Activated T-helper 1 cell treated with anti-CD3 and anti-CD28 coated beads, Interleukin-12 subunit alpha, Interleukin-12 subunit beta, Interleukin-2, Interleukin-4 antibody, amounts not matched to agents 30 ng/mL and 10 ng/mL and 1 ng/mL, durations not matched to agents 14 hours and 24 hours and 36 hours (primary cell): ENCODE measurements at places on chromosomes 11 and 22. TPM values are rescaled to one million over a fixed set of nuclear protein-coding genes. Genes with fewer than 3 reads are reported as not detected.

DNA sequence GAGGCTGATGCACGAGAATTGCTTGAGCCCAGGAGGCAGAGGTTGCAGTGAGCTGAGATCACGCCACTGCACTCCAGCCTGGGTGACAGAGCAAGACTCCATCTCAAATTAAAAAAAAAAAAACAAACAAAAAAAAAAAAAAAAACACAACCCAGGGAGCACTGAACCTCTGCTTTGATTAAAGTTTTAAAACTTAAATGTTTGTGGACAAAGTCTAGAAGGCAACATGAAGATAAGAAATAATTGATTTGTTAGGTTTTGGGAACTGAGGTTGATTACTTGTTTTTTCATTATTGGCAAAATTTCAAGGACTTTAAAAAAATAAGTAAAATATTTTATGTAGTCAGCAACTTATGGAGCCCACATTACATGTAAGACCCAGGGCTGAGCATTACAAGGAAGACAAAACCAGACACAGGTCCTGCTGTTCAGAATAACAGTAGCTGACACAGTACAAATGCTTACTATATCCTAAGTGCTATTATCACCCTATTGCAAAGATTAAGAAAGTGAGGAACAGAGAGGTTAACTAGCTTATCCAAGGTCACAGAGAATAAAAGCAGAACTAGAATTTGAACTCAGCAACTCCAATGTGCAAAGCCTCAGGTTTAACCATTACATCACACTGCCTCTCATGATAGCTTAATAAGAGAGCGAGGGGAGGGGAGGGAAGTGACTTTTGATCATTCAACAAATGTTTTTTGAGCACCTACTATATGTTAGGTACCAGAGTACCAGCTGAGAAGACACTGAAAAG lies 2.3 kb upstream of the CRY2 start:
- no peak overlapping the region for H3K4me3 ChIP-seq
- peaks cover 2% of the 10 kb centered on the region for H3K36me3 ChIP-seq
- no peak for DNase-seq
- peaks cover 35% of the 10 kb centered on the region for H3K4me1 ChIP-seq
- peaks cover 12% of the 10 kb centered on the region for H3K27me3 ChIP-seq
- no peak overlapping the region for H3K27ac ChIP-seq

DNA sequence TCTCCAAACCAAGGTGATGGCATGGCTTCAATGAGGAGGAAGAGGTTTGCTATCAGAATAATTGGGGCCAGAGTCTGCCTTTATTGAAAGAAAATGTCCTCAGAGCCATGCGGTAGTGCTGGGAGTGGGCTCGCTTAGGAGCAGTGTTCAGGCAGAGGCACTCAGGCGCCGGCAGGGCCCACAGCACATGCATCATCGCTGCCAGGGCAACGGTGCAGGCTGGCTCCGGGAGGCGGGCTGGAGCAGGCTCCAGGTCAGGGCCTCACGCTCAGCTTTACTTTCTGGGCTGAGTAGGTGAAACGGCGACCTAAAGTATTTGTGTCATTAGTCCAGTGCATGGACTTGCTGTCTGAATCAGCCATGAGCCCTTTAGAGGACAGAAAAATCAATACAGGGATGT lies 169.9 kb upstream of the CCDC90B start:
- no peak overlapping the region for H3K27ac ChIP-seq
- no peaks in the 10 kb centered on the region for H3K4me1 ChIP-seq
- no peaks in the 10 kb centered on the region for H3K36me3 ChIP-seq
- H3K4me3 ChIP-seq, result no peak overlapping the region
- DNase-seq, result no peak

DNA sequence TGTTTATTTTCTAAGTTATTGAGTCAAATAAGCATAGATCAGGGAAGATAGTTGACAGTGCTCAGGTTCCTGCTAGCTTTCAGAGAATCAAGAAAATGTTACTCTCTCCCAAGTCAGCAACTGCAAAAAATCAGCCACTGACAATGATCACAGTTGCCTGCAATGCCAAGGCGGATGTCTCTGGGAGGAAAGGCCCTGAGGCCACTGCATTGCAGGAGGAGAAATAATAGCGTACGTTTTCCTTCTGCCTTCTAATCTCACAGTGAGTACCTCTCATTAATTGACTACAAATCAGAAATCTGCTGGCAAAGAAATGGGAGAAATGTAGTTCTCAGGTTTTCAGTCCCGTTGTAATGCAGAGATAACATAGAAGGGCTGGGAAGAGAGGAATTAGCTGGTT lies 54.0 kb upstream of the SPON1 start:
- no peak overlapping the region for H3K4me3 ChIP-seq
- peaks cover 8% of the 10 kb centered on the region for H3K27me3 ChIP-seq
- DNase-seq, result no peak
- H3K36me3 ChIP-seq, result peaks cover 1% of the 10 kb centered on the region
- H3K4me1 ChIP-seq, result no peaks in the 10 kb centered on the region

DNA sequence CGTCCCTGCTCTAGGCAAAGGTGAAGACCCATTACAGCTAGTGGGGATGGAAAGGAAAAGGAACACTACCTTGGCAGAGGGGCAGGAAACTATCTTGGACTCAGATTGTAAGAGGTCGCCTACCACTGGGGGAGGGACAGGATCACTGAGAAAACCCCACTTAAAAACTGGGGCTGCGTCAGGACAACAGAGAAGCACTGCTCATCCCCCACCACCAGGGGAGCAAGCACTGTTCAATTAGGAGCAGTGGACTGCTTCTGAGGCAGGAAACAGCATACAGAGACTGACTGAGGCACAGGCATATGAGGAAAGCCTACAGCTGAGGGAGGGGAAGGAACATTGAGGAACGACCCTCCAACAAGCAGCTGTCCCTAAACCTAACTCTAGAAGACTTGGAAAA lies 20.8 kb upstream of the DLAT start:
- no peaks in the 10 kb centered on the region for H3K4me1 ChIP-seq
- peaks cover 3% of the 10 kb centered on the region for H3K36me3 ChIP-seq
- H3K4me3 ChIP-seq, result no peak overlapping the region
- peaks cover 3% of the 10 kb centered on the region for H3K27me3 ChIP-seq
- DNase-seq, result no peak

DNA sequence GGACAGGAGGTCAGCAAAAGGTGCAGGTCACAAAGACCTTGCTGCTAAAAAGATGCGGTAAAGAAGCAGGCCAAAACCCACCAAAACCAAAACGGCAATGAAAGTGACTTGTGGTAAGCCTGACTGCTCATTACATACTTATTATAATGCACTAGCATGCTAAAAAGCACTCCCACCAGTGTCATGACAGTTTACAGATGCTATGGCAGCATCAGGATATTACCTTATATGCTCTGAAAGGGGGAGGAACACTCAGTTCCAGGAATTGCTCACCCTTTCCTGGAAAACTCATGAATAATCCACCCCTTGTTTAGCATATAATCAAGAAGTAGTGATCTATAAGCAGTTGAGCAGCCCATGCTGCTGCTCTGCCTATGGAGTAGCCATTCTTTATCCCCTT lies 45.2 kb upstream of the SLC5A12 start:
- no peaks in the 10 kb centered on the region for H3K4me1 ChIP-seq
- no peak overlapping the region for H3K27ac ChIP-seq
- no peaks in the 10 kb centered on the region for H3K36me3 ChIP-seq
- no peak for DNase-seq

The OR8D1 gene
- not detected in 2 replicates for total RNA-seq

GRCh38 chr11:128336203-128336602 lies 251.2 kb downstream of the ETS1 start:
- H3K27me3 ChIP-seq, result no peaks in the 10 kb centered on the region
- no peak overlapping the region for H3K27ac ChIP-seq
- peaks cover 74% of the 10 kb centered on the region for H3K4me1 ChIP-seq
- DNase-seq, result no peak
- H3K36me3 ChIP-seq, result peaks cover 3% of the 10 kb centered on the region

DNA sequence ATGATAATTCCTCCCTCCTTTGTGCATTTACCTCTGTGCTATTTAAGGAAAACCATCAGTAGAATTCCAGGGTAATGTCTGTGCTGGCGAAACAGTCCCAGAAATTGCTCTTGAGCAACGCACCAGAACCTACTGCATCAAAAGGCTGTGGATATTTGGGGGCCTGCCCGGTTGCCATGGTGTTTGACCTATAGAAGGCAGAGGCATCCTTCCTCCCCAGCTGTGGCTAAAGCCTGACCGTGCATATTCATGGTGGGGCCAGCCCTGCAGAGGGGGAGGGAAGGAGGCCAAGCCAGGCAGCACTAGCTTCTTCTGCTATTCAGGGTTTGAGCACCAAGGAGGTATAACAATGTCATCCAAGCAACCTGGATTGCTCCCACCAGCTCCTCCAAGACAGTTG lies 215.0 kb upstream of the E2F8 start:
- peaks cover 3% of the 10 kb centered on the region for H3K27me3 ChIP-seq
- no peak overlapping the region for H3K4me3 ChIP-seq
- H3K4me1 ChIP-seq, result no peaks in the 10 kb centered on the region
- no peaks in the 10 kb centered on the region for H3K36me3 ChIP-seq
- DNase-seq, result no peak

The RCOR2 gene
- total RNA-seq, result 0.21 and 0.34 TPM in 2 replicates

- no peak overlapping the region for H3K4me3 ChIP-seq
- H3K4me1 ChIP-seq, result peaks cover 19% of the 10 kb centered on the region
- DNase-seq, result no peak
- H3K27me3 ChIP-seq, result peaks cover 57% of the 10 kb centered on the region
- H3K36me3 ChIP-seq, result no peaks in the 10 kb centered on the region
Observed at GRCh38 chr11:124760205-124760652, 1.9 kb downstream of the ESAM start.

DNA sequence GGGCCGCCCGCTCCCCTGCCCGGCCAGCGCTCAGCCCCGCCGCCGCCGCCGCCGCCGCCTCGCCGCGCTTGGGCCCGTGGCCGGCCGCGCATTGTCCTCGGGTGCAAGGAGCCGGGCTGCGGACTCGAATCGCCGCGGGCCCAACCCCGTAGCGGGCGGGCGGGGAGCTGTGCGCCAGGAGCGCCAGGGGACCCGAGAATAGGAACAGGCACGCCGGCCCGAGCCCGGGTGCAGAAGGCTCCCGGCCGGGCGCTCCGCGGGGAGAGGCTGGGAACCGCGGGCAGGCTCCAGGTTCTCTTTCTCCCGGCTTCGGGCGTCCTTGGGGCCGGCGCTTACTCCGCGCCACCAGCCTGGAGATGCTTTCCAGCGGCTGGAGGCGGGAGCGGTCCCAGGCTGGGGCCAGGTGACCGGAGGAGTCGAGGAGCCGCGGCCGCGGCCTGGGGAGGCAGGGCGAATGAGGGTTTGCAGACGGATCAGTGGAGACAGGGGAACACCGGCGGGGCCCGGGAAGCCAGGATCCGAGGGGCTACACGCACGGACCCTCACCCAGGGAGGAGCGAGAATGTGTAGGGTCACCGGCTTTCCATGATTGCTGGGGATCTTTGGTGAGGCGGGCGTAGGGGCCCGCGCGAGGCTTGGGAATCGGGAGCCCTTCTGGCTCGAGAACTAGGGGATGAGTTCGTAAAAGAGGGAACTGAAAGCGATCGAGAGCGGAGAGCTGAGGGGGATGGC lies 726 bp downstream of the PKNOX2 start:
- H3K27ac ChIP-seq, result no peak overlapping the region
- H3K36me3 ChIP-seq, result no peaks in the 10 kb centered on the region

DNA sequence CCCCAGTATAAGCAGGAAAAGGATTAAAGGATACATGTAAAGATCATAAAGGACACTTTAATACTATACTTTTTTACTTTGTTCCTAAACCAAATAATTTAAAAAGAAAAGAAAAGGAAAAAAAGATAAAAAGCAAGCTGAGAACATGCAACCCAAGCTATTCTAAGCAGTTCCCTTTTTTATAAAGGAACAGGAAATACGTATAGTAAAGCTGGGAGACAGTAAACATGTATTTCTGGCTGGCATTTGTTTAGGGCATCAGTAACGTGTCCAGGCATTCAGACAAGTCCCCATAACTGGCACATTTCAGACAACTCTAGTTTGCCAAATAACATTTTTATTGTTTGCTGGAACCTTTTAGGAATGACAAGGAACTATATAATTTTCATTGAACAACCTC lies 24.9 kb downstream of the BCO2 start:
- H3K27me3 ChIP-seq, result peaks cover 17% of the 10 kb centered on the region
- no peak for DNase-seq
- no peak overlapping the region for H3K4me3 ChIP-seq
- no peaks in the 10 kb centered on the region for H3K36me3 ChIP-seq
- H3K4me1 ChIP-seq, result no peaks in the 10 kb centered on the region
- H3K27ac ChIP-seq, result no peak overlapping the region

DNA sequence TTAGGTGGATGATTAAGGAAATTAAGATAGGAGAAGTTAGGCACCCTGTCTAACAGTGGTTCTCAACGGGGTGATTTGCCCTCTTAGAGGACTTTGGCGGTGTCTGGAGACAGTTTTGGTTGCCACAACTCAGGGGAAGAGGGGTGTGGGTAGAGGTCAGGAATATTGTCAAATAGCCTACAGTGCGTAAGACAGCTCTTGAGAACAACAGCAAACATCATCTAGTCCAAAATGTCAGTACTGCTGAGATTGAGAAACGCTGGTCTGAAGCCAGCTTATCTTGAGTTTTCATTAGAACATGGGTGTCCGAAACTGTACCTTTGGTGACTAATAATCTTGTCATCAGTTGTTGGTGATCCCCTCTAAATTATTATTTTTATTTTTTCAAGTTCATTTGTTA lies 38.4 kb downstream of the CECR2 start:
- H3K4me1 ChIP-seq, result no peaks in the 10 kb centered on the region
- H3K4me3 ChIP-seq, result no peak overlapping the region
- no peak overlapping the region for H3K27ac ChIP-seq
- peaks cover 4% of the 10 kb centered on the region for H3K27me3 ChIP-seq

The FAM180B gene
- total RNA-seq, result 0.24 TPM in 1 of 2 replicates, not detected in the other

- H3K4me3 ChIP-seq, result peak overlapping the region; percentile 98
- H3K36me3 ChIP-seq, result peaks cover 5% of the 10 kb centered on the region
- peaks cover 50% of the 10 kb centered on the region for H3K4me1 ChIP-seq
- DNase-seq, result no peak
Observed at GRCh38 chr11:13276454-13276831, 1.1 kb upstream of the BMAL1 start.

DNA sequence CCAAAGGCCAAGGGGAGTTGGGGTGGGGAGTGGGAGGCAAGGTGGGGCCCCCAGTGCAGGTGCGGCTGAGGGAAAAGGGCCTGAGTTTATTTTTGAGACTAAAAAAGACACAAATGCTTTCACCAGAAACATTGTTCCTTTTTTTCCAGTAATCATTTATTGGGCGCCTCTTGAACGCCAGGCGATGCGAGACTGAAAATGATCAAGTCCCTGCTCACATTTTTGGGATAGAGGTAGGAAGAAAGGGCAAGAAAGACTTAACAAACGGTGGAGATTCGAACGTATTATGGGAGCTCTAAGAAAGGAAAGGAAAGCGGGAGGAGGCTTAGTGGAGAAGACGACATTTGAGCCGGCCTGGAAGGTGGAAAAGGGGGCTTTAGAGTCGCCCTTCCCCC lies 796 bp upstream of the SF3B2 start:
- H3K4me1 ChIP-seq, result peaks cover 33% of the 10 kb centered on the region
- peaks cover 23% of the 10 kb centered on the region for H3K36me3 ChIP-seq
- H3K4me3 ChIP-seq, result peak overlapping the region; percentile 100
- H3K27me3 ChIP-seq, result peaks cover 4% of the 10 kb centered on the region
